NB4 (cell line): ENCODE measurements at places on chromosomes 2 and 18.

- no peak for DNase-seq
These were observed 273.3 kb upstream of the TCF4 start for GRCh38 chr18:55861266-55861665.

DNA sequence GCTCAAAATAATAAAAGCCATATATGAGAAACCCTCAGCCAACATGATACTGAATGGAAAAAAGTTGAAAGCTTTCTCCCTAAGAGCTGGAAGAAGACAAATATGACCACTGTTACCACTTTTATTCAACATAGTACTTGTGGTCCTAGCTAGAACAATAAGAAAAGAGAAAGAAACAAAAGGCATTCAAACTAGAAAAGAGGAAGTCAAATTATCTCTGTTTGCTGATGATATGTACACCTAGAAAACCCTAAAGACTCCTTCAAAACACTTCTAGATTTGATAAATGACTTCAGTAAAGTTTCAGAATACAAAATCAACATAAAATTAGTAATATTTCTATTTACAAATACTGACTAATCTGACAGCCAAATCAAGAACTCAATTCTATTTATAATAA is 328.8 kb upstream of the GCFC2 start:
- no peak for DNase-seq

GRCh38 chr2:174716785-174717184 is 47.5 kb downstream of the CHRNA1 start:
- DNase-seq, result no peak

DNA sequence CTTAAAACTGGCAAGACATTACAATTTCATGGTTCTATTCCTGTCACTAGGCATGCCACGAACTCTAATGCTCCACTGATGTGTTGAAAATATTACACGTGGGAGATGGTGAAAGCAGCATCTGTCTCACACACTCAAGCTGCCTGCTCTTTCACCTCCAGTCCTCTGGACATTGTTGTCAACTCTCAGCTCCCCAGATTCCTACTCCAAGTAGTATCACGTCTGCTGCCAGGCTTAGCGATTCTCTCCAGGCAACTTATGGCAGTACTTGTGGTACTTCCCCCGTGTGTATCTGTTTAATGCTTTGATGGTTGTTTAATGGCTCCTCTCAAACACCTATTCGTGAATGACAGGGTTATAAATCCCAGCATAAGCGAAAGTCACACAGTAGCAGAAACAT is 103.8 kb downstream of the TMEFF2 start:
- DNase-seq, result no peak

DNA sequence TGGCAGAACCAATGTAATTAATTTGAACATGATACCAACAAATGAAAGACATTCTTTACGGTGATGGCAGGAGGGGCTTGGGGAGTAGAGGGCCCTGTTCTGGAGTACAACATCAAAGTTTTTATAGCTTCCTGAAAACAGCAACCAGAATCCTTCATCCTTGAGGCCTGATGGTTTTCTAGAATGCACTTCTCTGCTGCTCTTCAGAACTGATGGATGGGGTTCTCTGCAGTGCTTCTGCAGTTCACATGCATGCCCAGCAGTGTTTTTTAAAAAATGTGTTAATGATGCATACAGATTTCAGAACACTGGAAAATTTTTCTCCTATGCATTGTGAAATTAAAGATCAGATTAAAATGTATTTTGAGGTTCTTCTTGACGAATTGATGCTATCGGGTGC is 2.5 kb downstream of the LTBP1 start:
- no peak for DNase-seq

- DNase-seq, result no peak
These were observed 75.3 kb downstream of the GALNT3 start for GRCh38 chr2:165718610-165719210.

DNA sequence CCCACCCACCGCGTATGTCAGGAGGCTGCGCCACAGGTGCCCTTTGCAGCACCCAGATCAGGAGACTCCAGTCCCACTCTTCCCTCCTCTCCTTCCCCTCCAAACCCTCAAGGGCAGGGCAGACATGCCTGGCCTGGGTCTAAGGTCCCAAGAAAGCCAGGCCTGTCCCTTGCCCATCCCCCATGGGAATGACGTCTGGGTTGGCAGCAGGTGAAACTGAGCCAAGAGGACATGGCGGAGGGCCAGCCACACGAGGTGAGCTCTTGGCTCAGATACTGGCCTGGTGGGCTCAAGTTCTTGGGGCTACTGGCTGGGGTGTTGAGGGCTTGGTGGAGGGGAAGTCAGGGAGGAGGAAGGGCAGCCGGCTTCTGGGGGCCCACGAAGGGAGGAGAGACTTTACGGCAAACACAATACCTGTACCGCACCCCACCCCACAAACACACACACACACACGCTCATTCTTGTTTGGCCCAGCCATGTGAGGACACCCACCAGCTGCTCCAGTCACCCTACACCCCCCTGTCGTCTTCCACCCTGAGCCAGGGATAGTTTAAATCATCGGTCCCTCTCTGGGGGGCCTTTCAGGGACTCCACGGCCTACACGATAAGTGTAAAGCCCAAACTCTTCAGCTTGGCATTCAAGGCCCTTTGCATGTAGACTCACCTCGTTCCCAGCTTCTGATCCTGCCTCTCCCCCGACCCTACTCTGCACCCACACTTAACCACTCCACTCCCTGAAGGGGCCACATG is 24.1 kb upstream of the TNS1 start:
- DNase-seq, result no peak

GRCh38 chr2:40797120-40797519 is 345.2 kb upstream of the SLC8A1 start:
- DNase-seq, result no peak

GRCh38 chr18:45412577-45412976 is 202.7 kb upstream of the SLC14A2 start:
- DNase-seq, result no peak

DNA sequence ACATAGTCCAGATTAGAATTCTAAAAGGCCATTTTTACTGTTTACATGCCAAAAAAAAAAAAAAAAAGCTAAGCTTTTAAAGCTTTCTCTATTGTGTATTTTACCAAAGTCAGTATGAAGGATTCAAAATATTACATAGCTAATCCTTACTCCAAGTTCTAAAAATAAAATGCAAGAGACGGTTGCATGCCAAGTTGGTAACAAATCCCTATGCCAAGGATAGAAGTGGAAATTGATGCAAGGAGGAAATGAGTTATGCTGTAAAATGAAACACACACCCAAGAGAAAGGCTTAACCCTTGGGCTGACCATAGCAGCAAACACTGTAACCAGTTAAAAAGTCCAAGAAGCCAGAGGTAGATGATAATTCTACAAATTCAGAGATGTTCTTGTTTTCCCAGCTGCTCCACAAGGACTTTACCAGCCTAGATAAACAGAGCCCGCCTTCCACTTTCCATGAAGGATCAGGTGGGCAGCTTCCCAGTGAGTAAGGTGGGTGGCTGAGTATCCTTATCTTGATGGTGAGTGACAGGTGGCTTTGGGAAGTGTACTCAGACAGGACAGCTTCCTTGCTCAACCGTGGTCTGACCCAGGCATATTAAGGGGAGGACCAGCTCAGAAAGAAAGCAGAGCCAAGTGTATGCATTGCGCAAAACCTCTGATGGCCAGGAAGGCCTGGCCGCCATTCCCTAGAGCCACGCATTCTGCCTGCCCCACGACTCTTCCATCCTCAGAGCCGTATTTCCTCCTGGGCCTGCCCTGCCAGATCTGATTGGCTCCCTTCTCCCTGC is 34.4 kb downstream of the ATP8B1 start:
- DNase-seq, result no peak

GRCh38 chr2:197113275-197113711 is 186.8 kb upstream of the PGAP1 start:
- DNase-seq, result peak; percentile 48

DNA sequence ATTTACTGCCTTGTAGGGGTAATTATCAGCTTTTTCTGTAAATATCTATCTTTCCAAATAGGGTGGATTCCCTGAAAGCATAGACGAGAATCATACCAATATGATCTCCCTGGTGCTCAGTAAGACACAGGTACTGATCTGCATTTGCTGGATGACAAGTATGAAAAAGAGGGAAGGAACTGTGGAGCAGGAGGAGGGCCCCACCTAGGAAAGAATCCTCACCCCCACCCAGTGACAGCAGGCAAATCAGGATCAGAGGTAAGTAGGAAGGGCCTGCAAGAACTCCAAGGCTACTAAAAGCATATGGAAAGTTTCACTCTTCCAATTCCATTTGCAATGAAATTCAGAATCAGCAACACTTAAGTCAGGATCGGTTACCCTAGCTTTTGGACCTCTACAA is 42.3 kb downstream of the METTL8 start:
- DNase-seq, result no peak

- no peak for DNase-seq
These were observed 8.8 kb upstream of the SALL3 start for GRCh38 chr18:78970774-78971333.

GRCh38 chr2:85215448-85216401 is 82.5 kb downstream of the TCF7L1 start:
- DNase-seq, result no peak

DNA sequence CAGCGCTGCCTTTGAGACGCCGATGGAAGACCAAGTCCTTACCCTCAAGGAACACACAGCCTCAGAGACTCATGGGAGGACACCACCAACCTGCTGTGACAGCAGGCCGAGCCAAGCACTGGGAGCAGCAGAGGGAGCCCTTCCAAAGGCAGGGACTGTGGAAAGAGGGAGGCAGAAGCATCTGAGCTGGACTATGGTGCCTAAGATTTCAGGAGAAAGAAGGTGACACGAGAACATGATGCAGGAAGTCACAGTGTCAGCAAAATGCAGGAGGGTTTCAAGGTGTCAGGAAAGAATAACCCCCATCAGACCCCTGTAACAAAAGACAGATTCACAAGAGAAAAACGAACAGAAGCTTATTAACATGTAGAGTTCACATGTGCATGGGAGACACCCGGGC is 24.2 kb upstream of the COX7A2L start:
- no peak for DNase-seq

GRCh38 chr2:119744335-119744939 is 15.3 kb upstream of the PTPN4 start:
- DNase-seq, result no peak

- peak; percentile 9 for DNase-seq
These were observed 68.2 kb downstream of the LRP2 start for GRCh38 chr2:169294001-169294675.

- no peak for DNase-seq
These were observed 29.8 kb upstream of the ACTG2 start for GRCh38 chr2:73862987-73863386.

DNA sequence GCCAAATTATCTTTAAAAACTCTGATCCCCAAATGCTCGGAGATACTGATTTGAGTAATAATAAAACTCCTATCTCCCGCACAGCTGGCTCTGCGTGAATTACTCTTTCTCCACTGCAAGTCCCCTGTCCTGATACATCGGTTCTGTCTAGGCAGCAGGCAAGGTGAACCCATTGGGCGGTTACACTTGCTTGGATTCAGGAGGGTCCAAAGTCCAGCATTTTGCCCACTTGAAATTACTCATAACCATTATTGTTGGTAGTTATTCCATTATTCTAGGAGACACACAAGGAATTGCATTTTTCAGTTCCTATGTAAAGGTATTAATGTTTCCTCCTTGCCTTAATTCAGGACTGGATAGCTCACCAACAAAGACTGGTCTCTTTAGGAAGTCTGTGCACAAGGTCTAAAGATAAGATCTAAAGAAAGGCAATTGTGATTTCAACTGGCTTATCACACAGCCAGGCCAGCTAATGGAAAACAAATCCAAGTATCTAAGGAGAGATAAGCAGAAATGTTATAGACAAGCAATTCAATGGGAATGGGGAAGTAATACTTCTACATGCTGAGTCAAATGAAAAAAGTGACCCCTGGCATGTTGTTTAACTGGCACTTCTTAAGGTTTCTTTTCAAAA is 23.2 kb upstream of the NPC1 start:
- no peak for DNase-seq

DNA sequence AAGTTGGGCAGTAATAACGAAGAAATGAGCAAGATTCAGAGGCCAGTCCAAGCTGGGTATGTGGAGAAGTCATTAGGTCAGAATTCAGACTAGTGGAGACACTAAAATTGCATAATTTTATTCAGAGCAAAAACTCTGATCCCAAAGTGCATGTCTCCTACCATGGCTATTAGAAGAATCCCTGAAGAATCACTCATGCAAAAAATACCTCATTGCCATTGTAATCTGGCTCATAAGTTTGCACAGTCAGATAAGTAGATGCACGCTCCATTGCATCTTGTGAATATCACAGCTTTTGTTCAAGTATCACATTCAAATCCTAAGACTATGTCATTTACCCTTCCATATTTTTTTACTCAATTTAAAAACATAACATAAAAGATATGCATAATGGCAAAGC is 692.2 kb upstream of the KLHL29 start:
- DNase-seq, result no peak

DNA sequence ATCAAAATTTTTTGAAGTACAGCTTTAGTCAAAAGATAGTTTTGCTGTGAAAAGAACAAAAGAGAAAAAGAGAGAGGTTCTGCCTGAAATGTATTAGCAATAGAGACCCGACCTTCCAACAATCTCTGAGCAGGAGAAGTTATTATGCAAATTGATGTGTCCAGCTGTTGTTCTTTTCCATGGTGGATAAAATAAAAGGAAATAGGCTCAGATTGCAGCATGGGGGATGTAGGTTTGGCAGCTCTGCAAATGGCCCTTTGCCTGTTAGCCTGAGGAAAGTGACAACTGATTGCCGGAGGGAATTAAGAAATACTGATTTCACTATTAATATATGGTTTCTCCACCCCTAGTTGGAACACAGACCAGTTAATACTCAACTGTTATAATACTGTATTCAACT is 1283.2 kb upstream of the NXPH2 start:
- no peak for DNase-seq

DNA sequence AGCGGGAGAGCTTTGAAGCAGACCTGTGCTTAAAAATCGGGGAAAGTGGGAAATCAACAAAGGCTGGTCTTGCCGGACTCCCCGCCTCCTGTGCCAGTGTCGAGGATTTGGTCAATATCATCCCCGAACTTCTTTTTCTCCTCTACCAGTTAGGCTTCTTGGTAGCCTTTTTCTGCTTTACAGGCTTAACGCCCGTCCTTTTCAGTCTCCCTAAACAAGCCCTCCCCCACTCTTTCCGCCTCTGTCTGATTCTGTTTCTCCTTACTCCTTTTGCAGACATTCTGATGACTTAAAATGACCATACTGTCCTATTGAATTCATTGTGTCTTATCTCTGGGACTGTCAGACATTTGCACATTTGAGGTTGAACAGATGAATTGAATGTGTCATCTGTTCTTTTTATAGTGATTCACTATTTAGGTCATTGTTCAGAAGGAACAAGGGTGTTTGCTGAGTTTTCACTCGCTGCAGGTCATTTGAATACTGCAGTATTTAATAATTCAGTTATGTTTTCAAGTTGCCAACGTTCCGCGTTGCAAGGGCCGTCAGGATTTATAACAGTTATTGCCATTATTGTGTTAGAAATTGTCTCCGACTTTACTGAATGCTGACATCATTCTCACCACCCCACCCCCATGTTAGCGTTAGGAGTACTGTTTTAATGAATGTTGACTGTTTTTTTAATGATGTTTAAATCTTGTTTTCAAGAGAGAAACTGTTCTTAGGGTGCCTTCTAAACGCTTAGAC is 1.1 kb downstream of the ITGAV start:
- peak; percentile 71 for DNase-seq

GRCh38 chr2:152782171-152782570 is 63.8 kb downstream of the ARL6IP6 start:
- DNase-seq, result no peak
